ENCODE measurements at places on chromosomes 6 and 20.

DNA sequence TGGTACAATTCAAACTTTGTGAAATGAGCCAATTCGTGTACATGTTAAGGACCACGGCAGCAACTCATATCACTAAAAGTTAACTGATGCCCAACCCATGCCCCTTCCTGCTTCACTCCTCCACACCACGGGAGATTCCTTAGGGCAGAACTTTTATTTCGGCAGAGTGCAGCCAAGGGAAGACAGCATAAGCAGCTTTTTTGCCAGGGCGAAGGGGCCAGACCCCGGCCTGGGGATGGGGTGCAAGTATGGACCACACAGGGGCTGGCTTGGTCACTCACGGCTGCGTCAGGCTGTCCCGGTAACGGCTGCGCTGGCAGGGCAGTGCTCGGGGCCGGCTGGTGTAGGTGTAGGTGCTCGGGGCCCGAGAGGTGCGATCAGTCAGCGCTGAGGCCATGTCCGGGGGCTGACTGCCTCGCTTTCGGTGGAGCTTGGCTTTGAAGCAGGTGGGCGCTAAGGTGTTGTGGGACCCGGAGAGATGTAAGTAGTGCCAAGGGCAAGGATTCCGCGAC, 792 bp downstream of the RSPH3 start:
- DNase-seq, result no peak

GRCh38 chr6:39634646-39635341, 90.4 kb downstream of the KIF6 start:
- no peak for DNase-seq

GRCh38 chr20:32289661-32290431, 12.4 kb downstream of the KIF3B start:
- DNase-seq, result no peak

DNA sequence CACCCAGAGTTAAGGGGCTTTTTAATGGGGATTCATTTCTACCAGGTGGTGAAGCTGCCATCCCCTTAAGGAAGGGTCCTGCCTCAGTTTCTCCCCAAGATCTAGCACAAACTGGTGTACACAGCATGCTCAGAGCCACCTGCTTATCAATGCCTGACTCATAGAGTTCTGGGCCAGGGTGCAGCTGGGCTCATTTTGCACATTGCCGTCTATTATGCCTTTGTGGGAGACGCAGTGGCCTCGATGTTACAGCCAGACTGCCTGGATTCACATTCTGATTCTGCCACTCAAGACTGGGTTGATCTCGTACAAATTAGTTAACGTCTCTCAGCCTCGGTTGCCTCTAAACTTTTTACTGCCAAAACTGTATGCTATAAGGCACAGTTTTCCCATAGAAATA, 365.7 kb downstream of the ZFAND3 start:
- no peak for DNase-seq

- peak; percentile 72 for DNase-seq
These were observed 85.8 kb upstream of the AHI1 start for GRCh38 chr6:135583256-135583761.

- peak; percentile 93 for DNase-seq
These were observed 703.1 kb downstream of the RFPL4B start for GRCh38 chr6:113050010-113050858.

DNA sequence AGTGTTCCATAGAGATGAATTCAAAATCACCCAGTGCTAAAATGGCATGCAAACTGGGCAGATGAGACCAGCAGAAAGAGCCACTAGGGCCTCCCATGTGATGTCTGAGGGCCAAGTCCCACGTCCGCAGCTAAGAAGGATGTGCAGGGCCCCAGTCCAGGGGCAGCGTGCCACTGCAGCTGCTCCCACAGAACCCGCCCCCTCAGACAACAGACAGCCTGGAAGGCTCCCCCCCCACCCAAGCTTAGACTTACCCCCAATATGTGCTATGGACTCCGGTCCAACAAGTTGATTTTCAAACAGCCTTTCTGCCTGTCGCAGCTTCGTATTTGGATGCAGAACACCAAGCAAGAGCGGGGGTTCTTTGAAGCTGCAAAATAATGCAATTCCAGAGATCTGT, 14.0 kb downstream of the APMAP start:
- DNase-seq, result no peak

- DNase-seq, result peak; percentile 19
These were observed 454 bp downstream of the L3MBTL3 start for GRCh38 chr6:130018744-130019325.

DNA sequence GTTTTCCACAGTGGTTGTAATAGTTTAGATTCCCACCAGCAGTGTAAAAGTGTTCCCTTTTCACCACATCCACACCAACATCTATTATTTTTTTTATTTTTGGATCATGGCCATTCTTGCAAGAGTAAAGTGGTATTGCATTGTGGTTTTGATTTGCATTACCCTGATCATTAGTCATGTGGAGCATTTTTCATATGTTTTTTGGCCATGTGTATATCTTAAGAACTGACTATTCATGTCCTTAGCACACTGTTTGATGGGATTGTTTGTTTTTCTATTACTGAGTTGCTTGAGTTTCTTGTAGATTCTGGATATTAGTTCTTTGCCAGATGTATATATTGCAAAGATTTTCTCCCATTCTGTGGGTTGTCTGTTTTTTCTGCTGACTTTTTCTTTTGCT, 820.1 kb downstream of the TENT5A start:
- peak; percentile 92 for DNase-seq

DNA sequence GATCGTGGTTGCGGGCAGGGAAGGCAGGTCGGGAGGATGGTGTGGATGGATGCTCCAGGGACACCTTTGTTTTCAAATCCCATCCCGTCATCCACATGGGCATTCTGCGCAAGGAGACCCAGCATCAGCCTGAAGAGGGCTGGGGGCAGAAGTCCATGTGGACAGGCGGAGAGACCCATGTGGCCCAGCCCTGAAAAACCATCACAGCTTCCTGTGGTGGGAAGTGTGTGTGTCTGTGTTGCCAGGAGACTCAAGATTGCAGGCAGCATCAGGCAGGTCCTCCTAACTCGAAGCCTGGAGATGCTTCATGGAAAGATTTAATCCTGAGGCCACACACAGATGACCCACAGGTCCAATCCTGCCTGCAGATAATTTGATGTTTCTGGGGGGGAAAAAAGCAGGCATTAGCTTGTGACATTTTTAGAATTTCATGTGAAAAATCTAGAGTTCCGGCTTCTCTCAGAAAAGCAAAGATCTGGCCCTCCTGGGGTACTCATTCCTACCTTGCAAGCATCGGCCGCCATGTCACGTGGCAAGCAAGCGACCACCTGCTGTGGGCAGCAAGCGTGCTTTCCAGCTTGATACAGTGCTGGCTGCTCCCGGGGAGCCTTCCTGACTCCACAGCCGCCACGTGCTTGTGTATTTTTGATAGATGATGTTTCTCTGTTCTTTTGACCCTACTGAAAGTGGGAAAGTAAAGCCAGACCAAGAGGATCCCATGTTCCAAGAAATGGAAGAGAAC, 25.8 kb downstream of the BCAS4 start:
- no peak for DNase-seq

GRCh38 chr6:52230685-52231084, 13.6 kb downstream of the IL17F start:
- no peak for DNase-seq

DNA sequence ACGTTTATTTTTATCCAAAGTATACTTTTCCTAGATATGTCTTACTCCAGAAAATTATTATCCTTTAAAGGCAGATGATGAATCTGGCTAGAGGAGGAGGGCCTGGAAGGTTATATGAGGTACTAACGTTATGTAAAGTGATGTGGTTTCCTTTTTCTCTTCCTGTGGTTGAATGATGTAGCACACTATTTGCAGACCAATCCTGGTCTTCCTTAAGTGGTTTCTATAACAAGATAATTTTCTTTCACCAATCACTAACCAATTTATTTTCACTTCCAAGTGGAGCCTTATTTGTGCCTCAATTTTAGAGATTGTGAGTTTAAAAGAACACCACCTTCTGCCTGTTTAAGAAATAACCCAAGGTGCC, 154.6 kb upstream of the SOX4 start:
- DNase-seq, result peak; percentile 25

- DNase-seq, result no peak
These were observed 545.8 kb upstream of the CITED2 start for GRCh38 chr6:139920027-139920775.

DNA sequence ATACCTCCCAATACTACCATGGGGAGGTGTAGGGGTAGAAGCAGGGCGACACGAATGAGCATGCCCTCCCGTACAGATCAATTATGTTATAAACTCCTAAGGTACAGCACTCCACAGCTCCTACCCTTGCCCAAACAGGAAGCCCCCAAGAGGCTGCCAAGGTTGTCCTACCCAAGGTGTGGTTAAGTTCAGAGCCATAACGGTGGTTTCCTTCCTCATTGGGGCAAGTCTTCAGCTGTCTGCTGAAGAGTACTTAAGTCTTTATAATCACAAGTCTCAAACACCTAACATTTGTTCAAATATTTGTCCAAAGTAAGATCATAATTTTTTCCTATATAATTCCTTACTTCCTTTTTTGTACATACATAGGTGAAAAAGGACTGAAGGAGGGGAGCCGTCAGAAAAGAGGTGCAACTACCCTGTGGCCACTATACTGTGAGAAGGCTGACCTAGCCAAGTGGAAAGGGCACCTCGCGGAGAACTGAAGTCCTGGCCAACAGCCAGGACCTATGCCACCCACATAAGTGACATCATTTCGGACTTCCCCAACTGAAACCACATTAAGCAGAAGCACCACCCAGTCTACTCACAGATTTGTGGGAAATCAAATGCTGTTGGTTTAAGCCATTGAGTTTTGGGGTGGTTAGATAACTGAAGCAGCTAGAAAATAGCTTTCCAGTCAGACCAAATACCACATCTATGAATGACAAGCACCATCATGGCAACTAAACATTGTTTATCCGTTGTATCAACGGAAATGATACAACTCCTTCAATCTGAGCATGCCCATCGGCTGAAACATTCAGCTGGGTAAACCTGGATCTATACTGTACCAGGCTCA, 2.9 kb upstream of the RAB22A start:
- DNase-seq, result no peak

GRCh38 chr6:91761621-91762020, 1174.7 kb upstream of the MAP3K7 start:
- no peak for DNase-seq

GRCh38 chr20:25437153-25437581, 29.7 kb downstream of the GINS1 start:
- DNase-seq, result peak; percentile 33

- DNase-seq, result peak; percentile 43
These were observed 2.2 kb downstream of the HSPA1B start for GRCh38 chr6:31829633-31830283.

DNA sequence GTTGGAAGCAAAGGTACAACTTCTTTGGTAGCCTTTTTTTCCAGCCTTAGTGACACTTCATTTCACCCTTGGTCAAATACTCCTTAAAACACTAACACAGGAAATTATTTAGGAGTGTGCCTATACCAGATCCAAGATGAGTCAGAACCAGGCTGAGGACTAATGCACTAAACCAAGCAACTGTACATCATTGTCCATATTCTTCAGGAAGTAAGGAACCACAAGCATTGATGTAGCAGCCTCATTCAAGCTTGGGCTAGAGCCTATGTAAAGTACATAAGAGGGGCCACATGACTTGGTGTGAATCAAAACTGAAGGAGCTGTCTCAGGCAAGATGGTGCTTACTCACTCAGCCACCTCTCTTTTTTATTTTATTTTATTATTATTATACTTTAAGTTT, 20.7 kb upstream of the ADGB start:
- DNase-seq, result peak; percentile 26

DNA sequence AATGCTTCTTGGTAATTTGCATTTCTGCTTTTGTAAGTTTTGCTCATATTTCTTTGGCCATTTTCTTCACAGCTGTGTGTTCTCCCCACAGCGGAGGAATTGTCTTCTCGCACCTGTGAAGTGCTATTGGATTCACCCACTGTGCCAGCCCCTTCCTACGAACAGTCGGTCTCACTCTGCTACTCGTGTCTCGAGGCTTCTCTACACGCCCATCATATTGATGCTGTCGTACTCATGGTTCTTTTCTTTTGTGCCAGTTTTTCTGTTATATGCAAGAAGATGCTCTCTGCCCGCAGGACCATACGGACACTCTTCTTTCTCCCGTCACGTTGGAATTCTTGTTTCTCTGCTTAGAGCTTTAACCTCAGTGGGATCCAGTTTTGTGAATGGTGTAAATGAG, 200.3 kb downstream of the DLL1 start:
- DNase-seq, result no peak

GRCh38 chr6:34056305-34057108, 89.4 kb downstream of the GRM4 start:
- DNase-seq, result peak; percentile 65

GRCh38 chr6:7169296-7169721, 61.5 kb downstream of the RREB1 start:
- DNase-seq, result no peak

DNA sequence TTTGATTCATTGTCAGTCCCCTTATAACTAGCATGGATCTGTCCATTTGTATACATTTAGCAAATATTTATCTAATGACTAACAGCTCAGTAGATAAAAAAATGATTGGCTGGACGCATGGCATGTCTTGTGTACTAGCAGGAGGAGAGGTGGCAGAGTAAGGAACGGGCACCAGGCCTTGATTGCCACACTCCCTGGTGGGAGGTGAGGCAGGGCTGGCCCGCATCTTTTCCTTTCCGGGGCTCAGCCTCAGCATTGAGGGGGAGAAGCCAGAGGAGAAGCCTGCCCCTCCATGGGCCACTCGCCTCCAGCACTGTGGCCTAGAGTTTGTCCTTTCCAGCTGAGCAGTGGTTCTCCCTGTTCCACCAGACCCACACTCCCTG, 84.9 kb upstream of the TMEM181 start:
- peak; percentile 49 for DNase-seq

DNA sequence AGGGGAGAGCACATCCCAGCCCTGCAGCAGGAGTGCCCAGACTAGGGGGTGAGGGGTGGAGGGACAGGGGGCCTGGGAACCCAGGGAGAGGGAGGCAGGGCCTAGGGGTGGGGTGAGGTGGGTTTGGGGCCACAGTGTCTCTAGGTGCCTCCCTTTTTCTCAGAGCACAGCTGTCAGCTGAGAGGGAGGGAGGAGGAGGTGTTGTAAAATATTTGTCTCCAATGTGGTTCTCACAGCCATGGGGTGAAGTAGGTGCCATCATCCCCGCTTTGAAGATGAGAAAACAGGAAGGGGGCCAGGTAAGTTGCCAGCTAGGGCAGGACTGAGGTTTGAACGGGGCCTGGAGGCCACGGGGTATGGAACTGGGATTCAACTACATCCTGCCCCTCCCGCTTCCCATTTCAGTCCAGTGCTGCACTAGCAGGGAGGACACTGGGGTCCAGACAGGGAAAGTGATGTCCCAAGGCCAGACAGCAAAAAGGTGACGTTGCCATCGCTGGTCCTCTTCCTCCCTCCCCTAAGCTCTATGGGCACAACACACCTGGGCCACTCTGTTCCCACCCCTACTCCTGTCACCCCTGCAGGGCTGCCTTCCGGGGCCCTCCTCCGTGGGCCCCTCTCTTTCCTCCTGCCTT, 20.3 kb downstream of the PACSIN1 start:
- DNase-seq, result no peak
